K562 (cell line): ENCODE measurements at places on chromosomes 5 and 9. TPM values are rescaled to one million over a fixed set of nuclear protein-coding genes. Genes with fewer than 3 reads are reported as not detected.

Gene CCDC69
- 6.6 and 7.2 TPM in 2 replicates for polyA plus RNA-seq

Gene DIPK1B
- 20.5 and 21.2 TPM in 2 replicates for polyA plus RNA-seq

DNA sequence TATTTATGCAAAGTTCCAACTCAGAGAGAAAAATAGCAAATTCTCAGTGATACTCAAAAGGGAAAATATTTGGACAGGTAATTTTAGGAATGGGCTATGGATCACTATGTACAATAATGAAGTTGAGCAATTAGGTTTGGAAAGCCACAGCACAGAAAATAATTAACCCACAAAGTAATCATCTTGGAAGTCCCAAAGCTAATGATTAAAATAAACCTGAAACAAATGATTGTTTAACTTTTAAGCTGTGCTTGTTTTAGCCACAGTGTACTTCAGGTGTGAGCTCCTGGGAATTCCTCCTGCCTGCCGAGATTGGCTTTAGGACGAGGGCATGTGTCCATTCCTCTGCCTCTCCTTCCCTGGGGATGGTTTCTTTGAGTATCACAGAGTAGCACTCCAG is 403.9 kb downstream of the ZSWIM6 start:
- H3K36me3 ChIP-seq = no peaks in the 10 kb centered on the region
- H3K4me3 ChIP-seq = no peak overlapping the region
- no peak overlapping the region for H3K27ac ChIP-seq
- no peak for DNase-seq
- no peaks in the 10 kb centered on the region for H3K4me1 ChIP-seq

DNA sequence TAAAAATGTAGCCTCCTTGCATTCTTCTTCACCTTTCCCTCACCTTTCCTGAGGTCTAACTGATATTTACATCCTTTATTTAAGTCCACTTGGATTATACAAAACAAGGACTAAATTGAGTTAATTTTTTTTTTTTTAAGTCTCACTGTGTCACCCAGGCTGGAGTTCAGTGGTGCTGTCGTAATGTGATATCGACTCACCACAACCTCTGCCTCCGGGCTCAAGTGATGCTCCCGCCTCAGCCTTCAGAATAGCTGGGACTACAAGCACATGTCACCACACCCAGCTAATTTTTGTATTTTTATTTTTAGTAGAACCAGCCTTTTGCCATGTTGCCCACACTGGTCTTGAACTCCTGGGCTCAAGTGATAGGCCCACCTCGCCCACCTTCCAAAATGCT is 195.3 kb downstream of the BNC2 start:
- no peak overlapping the region for H3K27ac ChIP-seq
- H3K4me1 ChIP-seq = no peaks in the 10 kb centered on the region
- no peaks in the 10 kb centered on the region for H3K27me3 ChIP-seq
- H3K36me3 ChIP-seq = no peaks in the 10 kb centered on the region

DNA sequence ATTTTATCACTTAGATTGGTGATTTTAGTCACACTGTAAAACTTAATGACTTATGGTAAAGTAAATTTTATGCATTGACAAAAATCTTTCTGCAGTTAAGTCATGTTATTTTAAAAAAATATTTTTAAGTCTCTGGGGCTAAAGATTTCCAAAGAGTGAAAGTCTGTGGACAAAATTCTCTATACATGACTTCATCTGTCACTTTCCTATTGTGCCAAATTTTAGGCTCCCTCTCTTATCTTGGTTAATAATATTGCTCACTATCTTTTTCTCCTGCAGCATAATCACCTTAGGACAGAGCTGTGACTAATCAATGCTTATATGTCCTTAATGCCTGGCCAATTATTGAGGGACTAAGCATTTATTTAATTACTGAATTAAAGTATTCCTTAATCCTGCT is 15.2 kb downstream of the LURAP1L start:
- H3K4me3 ChIP-seq = no peak overlapping the region
- no peaks in the 10 kb centered on the region for H3K27me3 ChIP-seq
- H3K27ac ChIP-seq = no peak overlapping the region
- H3K4me1 ChIP-seq = no peaks in the 10 kb centered on the region
- no peak for DNase-seq
